ENCODE measurements at places on chromosomes 3 and 15.

- no peak overlapping the region for H3K27ac ChIP-seq
- H3K4me1 ChIP-seq: peaks cover 17% of the 10 kb centered on the region
- no peak overlapping the region for H3K4me3 ChIP-seq
- no peak for DNase-seq
- no peaks in the 10 kb centered on the region for H3K36me3 ChIP-seq
Measured at GRCh38 chr15:40066589-40066988, 27.6 kb upstream of the SRP14 start.

DNA sequence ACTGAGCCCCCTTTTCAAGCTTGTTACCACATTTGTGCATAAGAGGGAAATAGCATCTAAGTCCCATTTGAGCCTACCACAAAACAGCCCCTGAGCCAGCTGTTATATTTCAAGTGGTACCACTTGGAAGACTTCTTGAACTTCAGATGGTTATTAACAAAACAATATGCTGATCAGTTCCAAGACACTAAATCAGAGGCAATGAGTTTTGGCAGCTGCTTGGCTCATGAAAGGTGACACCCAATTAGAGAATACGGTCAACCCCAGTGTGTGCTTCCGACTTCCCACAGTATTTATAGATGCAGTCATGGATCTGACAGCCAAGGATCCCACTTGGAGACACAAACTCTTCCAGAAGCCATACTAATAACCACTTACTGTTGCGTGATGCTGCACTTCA, 469.6 kb upstream of the PPP2R3A start:
- no peak for DNase-seq
- H3K4me3 ChIP-seq: no peak overlapping the region
- no peaks in the 10 kb centered on the region for H3K36me3 ChIP-seq
- no peaks in the 10 kb centered on the region for H3K4me1 ChIP-seq
- no peak overlapping the region for H3K27ac ChIP-seq
- no peaks in the 10 kb centered on the region for H3K27me3 ChIP-seq

- H3K27me3 ChIP-seq: no peaks in the 10 kb centered on the region
- no peaks in the 10 kb centered on the region for H3K36me3 ChIP-seq
- DNase-seq: peak; percentile 5
- H3K4me1 ChIP-seq: no peaks in the 10 kb centered on the region
Measured at GRCh38 chr15:36428102-36428845, 151.2 kb upstream of the CDIN1 start.

DNA sequence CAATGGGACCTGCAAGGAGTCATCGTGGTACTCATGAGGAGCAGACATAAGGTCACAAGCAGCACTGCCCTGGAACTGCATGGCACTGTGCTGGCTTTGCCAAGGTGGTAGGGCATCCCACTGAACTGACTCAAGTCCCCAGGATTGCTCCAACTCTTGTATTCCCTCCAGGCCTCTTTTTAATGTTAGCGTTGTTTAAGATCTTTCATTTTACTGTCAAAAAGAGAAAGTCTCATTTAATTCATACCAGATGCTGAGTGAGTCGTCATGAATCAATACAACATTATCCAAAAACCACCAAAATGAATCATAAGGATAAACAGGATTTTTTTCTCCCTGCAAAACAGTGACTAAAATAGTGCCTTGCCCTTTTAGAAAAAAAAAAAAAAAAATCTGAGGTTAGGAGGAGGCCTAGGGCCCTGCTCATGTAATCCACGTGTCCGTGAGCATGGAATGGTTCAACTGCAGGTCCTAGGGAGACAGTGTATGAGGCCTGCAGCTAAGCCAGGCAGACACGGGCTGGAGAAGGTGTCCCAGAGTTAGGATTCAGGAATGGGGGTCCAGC, 36.7 kb upstream of the BLM start:
- DNase-seq: peak; percentile 31
- no peak overlapping the region for H3K4me3 ChIP-seq
- peak overlapping the region; percentile 40 for H3K27ac ChIP-seq
- no peaks in the 10 kb centered on the region for H3K27me3 ChIP-seq

- no peak overlapping the region for H3K27ac ChIP-seq
- H3K4me3 ChIP-seq: no peak overlapping the region
- H3K27me3 ChIP-seq: no peaks in the 10 kb centered on the region
- H3K4me1 ChIP-seq: no peaks in the 10 kb centered on the region
- H3K36me3 ChIP-seq: no peaks in the 10 kb centered on the region
Measured at GRCh38 chr3:98839846-98840245, 61.6 kb downstream of the DCBLD2 start.

DNA sequence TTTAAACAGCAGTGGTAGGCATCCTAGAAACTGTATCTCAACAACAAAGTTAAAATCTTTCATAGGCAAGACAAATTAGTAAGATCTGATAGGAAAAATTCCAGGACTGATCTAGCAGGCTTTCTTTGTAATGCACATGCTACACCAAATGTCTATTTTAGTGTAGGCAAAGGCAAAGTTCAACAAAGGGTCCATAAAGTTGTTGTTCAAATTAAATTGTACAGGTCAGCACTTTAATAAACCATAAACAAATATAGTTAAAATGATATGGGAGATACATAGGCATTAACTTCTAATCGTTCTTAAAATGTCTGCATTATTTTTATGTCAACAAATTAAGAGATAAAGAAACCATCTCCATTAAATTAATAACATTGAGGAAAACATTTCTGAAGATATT, 413.0 kb downstream of the TUSC7 start:
- H3K36me3 ChIP-seq: no peaks in the 10 kb centered on the region
- H3K4me3 ChIP-seq: no peak overlapping the region
- no peaks in the 10 kb centered on the region for H3K27me3 ChIP-seq
- DNase-seq: no peak

- H3K4me3 ChIP-seq: no peak overlapping the region
- no peaks in the 10 kb centered on the region for H3K27me3 ChIP-seq
- H3K27ac ChIP-seq: no peak overlapping the region
- H3K36me3 ChIP-seq: no peaks in the 10 kb centered on the region
- H3K4me1 ChIP-seq: no peaks in the 10 kb centered on the region
Measured at GRCh38 chr15:70336425-70337009, 238.8 kb upstream of the TLE3 start.

GRCh38 chr3:140770977-140771667, 93.3 kb downstream of the TRIM42 start:
- H3K36me3 ChIP-seq: no peaks in the 10 kb centered on the region
- no peak for DNase-seq
- H3K4me1 ChIP-seq: no peaks in the 10 kb centered on the region
